ENCODE measurements at places on chromosomes 3 and 15. TPM values are rescaled to one million over a fixed set of nuclear protein-coding genes. Genes with fewer than 3 reads are reported as not detected.

The SRP14 gene
- 282 TPM for polyA plus RNA-seq

The PPM1L gene
- polyA plus RNA-seq = 0.45 TPM

The GREM1 gene
- polyA plus RNA-seq = 39.6 TPM

The ASB14 gene
- polyA plus RNA-seq = not detected

The HHLA2 gene
- 130 TPM for polyA plus RNA-seq

The DNAJA4 gene
- polyA plus RNA-seq = 17.2 TPM

The XCR1 gene
- polyA plus RNA-seq = under 0.01 TPM

The CYP19A1 gene
- polyA plus RNA-seq = not detected

The LARP6 gene
- 7.1 TPM for polyA plus RNA-seq

The PDCD10 gene
- 96.2 TPM for polyA plus RNA-seq

The AMT gene
- 34.9 TPM for polyA plus RNA-seq

The FOXB1 gene
- polyA plus RNA-seq = not detected

The KIF7 gene
- 1.9 TPM for polyA plus RNA-seq

DNA sequence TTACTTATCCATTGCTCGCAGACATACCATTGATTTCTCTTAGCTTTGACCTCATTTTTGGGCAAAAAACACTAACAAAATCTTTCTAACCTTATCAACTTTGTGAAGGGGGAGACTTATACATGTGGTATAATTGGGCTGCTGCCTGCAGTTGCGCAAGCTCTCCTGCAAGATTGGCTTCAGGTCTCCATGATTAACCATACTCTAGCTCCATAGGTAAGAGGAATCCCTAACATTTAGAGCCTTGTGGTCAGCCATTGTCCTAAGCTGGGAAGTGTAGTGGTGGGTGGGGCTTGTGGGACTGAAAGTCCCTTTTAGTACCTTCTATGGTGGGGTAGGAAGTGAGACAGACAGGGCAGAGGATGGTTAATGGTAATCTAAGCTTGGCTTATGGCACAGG, 179.6 kb upstream of the THRB start:
- no peak for DNase-seq

DNA sequence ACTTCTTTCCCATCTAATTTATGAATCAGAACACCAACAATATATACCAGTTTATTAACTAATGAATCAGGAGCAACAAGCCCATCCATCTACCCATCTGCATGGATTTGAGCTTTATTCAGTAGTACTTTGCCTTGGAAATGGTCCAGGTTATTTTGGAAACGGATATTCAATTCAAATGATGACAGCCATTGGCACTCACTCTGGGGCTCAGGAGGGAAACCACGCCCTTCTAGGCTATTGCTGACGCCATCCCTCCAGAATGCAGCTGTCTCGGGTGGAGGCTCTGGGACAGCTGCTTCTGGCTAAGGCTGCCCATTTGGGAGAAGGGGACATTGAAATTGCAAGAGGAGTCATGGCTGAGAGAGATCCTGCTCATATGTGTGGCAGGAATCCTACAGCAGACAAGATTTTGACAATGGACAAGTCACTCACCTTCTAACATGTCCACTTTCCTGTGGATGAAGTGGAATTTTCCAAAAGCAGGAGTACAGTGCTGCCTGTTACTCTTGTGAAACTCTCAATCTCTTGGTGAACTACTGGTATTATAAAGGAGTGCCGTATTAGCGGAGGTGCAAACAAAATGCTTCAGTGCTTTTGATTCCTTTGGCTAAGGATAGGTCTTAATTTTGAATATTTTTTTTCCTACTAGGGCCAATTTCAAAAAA, 29.3 kb upstream of the TRAK1 start:
- DNase-seq = peak; percentile 55

DNA sequence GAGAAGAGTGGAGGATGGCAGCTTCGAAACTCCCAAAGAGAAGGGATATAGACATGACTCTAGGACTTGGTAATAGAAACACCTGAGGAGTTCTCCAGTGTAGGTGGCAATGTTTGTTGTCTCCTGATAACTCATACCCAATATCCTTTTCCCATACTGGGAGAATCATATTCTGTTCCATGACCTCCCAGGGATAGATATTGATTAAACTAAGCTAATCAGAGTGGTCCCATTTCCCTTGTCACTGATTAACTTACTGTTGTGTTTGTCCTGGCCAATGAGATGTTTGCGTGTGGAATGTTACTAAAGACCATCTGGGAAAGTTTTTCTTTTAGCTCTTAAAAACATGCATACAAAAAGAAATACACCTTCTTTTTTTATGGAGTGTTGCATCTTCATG, 85.6 kb downstream of the RPL22L1 start:
- no peak for DNase-seq

GRCh38 chr3:98655666-98656065, 62.3 kb upstream of the CPOX start:
- no peak for DNase-seq

DNA sequence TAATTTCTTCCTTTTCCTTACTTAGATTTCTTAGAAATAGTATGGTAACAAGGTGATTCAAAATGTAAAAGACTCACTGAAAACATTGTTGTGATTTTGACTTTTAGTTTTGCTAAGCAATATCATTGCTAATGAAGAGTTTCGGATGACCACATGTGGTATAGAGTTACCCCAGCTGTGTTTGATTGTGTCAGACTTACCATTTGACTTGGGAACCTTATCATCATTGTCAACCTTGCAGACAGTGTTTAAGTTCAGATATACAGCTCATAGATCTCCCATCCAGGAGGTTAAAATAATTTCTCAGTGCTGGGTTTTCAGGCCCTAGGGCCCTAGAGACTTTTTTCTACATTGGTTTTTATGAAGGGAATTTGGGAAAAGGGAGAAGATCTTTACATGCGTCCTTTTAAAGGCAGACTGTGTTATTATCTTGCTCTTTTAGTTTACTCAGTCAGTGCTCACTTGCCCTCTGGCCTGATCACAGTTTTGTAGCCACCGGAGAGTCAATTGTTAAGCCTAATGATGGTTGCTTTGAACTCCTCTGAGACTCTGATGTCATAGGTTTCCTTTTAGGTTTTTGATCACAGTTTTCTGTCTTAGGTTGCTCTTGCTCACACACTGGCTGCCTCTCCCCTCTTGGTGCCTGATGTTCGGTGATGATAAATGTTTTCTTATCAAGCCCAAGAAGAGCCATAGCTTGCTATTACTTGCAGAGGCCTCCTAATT, 133.5 kb upstream of the ZPLD1 start:
- no peak for DNase-seq

GRCh38 chr3:182959474-182960350, 20.6 kb downstream of the DCUN1D1 start:
- DNase-seq = no peak

DNA sequence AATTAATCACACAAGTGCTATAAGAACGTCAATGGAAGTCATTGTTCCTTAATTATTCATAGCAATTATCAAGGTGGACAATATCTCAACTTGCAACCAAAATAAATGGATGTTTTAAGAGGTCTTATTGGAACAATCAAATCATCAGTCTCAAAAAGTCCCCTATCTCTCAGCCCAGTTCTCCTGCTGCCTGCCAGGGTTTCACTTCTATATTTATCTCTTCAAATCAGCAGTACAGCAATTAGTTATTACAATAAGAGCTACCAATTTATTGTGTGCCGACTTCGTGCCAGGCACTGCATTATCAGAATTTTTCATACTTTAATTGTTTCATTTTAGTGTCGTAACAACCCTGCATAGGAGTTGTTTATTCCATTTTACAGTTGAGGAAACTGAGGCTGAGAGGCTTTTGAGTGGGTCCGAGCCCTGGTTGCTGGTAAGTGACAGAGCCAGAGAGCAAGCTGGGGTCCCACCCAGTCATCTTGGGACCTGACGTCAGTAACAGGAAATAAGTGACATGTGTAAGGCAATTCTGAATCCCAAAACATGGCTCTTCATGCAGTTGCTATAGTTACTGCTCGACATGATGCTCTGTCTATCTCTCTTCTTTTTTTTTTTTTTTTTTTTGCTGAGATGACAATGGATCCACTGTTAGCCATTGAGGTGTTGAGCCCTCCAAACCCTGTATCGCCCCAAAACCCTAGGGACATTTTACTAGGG, 8.8 kb upstream of the KCTD6 start:
- no peak for DNase-seq

DNA sequence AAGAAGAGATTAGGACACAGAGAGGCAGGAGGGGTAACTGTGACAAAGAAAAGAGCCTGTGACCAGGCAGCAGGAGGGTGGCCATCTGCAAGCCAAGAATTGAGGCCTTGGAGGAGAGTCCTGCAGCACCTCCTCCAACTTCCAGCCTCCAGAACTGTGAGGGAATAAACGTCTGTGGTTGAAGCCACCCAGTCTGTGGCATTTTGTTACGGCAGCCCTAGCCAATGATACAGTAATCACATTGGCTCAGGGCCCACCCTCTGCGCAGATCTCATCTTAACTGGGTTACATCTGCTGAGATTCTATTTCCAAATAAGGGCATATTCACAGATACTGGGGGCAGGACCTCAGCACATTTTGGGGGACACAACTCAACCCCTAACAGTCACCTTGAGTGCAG, 11.3 kb downstream of the SELENOS start:
- no peak for DNase-seq

DNA sequence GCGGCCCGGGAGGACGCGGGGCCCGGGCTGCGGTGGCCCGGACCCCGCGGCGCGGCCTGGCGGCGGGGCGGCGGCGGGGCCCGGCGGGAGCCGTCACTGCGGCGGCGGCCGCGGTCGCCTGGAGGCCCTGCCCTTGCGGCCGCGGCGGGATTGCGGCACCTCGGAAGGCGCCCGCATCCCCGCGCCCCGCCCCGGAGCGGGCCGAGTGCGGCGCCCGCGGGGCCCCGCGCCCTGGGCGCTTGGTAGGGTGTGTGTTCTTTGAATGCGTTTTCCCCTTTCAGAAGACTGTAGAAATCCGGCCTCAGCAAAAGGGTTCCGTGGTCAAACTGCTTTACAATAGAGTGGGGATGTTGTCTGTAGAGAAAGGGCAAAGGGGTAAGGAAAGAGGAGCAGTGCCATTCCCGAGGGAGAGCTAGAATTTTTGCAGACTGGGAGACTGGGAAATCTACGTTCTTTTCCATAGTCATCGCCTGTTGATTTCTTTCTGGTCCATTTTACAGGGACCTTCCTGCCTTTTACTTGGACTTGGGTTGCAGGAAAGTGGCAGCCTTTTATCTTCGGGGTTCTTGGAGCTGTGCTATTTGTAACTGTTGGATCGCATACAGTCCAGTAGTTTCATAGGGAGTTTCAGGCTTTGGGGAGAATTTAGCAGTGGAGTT, 630 bp downstream of the SNRK start:
- peak; percentile 45 for DNase-seq

GRCh38 chr15:51947124-51947523, 24.5 kb downstream of the LEO1 start:
- no peak for DNase-seq

GRCh38 chr15:96720251-96720650, 389.8 kb downstream of the NR2F2 start:
- no peak for DNase-seq

DNA sequence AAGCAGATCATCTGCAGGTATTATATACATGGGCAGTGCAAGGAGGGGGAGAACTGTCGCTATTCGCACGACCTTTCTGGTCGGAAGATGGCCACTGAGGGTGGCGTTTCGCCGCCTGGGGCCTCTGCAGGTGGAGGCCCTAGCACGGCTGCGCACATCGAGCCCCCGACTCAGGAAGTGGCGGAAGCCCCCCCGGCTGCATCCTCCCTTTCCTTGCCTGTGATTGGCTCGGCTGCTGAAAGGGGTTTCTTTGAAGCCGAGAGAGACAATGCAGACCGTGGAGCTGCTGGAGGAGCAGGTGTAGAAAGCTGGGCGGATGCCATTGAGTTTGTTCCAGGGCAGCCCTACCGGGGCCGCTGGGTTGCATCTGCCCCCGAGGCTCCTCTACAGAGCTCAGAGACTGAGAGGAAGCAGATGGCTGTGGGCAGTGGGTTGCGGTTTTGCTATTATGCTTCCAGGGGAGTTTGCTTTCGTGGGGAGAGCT, 639 bp downstream of the MKRN3 start:
- no peak for DNase-seq

DNA sequence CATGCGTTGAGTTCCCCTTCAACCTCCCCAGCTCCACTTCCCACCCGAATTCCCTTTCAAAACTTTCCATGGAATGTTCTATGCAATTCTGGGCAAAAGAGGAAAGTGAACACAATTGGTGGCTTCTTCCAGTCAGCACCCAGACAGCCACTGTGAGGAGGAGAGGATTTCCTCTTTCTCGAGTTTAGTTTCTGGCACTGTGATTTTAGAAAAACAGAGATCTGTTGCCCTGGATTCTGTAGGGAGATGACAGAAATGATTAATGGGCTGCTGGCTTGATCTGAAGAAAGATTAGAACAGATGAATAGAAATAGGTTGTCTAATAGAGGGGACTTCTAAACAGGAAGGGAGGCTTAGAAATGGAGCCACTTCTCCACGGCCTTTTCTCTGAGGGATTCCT, 172.0 kb downstream of the MCTP2 start:
- no peak for DNase-seq

- DNase-seq = no peak
Measured at GRCh38 chr3:11156026-11156410, 1.7 kb downstream of the HRH1 start.

GRCh38 chr15:42151141-42151561, 5.3 kb downstream of the PLA2G4F start:
- no peak for DNase-seq

- DNase-seq = no peak
Measured at GRCh38 chr15:88301311-88301710, 44.8 kb upstream of the NTRK3 start.

GRCh38 chr15:81642451-81642990, 268.5 kb upstream of the TMC3 start:
- no peak for DNase-seq

- no peak for DNase-seq
Measured at GRCh38 chr3:4670352-4670751, 177.2 kb downstream of the ITPR1 start.

DNA sequence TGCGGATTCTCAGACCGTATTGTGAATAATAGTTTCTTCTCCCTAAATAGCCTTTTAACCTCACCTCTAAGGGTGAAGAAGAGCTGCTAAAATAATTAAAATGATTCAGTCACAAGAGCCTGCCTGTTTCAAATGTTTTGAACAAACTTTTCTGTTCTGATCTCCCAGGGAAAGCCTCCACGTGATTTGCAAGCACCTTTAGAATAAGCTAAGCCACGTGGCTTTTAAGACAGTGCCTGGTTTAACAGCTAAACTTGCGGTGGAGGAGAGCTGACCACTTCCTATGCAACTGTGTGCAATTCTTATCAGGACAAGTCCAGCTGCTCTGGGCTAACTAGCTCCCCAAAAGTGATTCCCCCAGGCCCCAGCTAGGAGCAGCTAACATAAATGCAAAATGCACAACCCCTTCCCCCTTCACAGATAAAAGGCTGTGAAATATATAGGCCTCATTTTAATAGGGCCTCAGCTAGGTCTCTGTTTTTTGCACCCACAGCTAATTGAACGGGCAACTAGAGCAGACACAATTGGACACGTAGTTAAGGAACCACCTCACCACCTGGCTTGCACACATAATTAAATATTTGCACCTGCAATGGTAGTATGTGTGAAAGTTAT, 401.2 kb upstream of the NR2F2 start:
- no peak for DNase-seq

- DNase-seq = no peak
Measured at GRCh38 chr15:68366314-68366713, 65.6 kb downstream of the ITGA11 start.

DNA sequence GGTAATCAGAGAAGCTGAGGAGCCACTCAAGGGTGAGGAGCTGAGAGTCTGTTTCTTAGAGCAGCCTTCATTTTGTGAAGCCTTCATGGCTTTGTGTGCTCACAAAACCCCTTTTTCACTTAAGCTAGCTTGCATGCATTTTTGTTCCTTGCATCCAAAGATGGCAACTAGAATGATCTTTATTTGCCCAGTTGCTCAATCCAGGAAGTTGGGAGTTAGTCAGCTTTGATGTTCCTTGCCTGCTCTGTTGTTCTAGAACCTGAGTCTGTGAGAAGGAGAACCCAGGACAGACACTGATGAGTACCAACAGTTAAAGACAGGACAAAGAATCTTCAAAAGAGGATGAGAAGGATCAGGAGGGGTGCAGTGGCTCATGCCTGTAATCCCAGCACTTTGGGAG, 81.8 kb downstream of the IL20RB start:
- no peak for DNase-seq
